Mesendoderm (in vitro differentiated cells): ENCODE measurements at places on chromosomes 7 and 10.
A peak's percentile ranks its signal among the peaks of the same experiment; 100 is the strongest.

DNA sequence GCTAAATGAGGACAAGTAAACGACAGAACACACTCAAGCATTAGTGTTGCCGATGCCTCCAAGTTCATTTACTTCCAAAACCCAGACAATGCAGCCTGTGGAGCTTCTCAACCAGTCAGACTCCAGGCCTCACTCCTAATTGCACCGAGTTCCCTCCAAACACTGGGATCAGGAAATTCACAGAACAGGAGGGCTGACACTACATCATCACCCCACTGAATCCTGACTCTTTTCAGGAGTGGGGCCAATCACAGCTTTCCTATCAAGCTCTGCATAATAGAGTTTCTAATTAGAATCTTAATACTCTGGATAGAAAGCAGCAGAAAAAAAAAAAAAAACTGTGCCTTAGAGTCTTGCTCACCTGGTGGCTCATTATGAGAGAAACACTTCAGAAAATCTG is 103.7 kb downstream of the GLI3 start:
- no peaks in the 10 kb centered on the region for H3K36me3 ChIP-seq
- no peak overlapping the region for H3K4me3 ChIP-seq
- H3K4me1 ChIP-seq = peaks cover 7% of the 10 kb centered on the region
- DNase-seq = no peak
- no peaks in the 10 kb centered on the region for H3K27me3 ChIP-seq
- no peak overlapping the region for H3K27ac ChIP-seq

DNA sequence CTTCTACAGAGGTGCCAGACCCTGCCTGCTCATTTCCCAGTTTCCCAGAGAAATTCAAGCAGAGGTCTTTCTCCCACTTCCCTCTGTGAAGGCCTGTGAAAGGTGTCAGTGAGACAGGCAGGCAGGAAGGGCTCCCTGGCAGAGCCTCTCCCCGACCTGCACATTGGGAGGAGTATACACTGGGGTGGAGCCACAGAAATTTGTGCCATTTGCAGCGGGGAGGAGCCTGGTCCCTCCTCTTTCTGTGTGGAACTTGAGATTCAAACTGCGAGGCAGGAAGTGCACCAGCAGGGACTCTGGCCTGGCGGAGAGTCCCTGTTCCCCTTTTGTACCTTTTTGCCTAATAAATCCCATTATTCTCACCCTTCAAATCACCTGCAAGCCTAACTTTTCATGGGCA is 54.6 kb upstream of the OPN4 start:
- no peaks in the 10 kb centered on the region for H3K27me3 ChIP-seq
- peaks cover 2% of the 10 kb centered on the region for H3K4me1 ChIP-seq
- H3K4me3 ChIP-seq = no peak overlapping the region
- H3K27ac ChIP-seq = no peak overlapping the region
- peak; percentile 84 for DNase-seq

GRCh38 chr7:66145400-66146104 is 30.9 kb downstream of the CRCP start:
- H3K4me1 ChIP-seq = no peaks in the 10 kb centered on the region
- peaks cover 3% of the 10 kb centered on the region for H3K36me3 ChIP-seq
- H3K4me3 ChIP-seq = no peak overlapping the region

DNA sequence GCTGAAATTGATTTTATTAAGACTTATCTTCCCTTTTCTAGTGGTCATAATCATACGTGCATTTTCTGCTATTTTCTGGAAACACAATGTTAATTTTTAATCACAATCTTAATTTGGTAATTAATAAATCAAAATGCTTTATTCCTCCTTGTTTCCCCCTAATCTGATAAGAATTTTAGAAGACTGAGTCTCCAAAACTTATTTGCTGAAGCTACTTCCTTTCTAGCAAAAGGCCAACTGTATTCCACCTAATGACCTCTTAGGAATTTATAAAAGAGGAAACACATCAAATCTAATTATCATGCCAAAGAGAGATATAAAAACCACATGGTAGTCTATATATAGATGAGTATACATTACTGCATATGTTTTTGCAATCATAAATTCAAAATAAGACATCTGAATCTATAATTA is 140.6 kb downstream of the GNAI1 start:
- H3K4me3 ChIP-seq = no peak overlapping the region
- H3K4me1 ChIP-seq = no peaks in the 10 kb centered on the region
- no peaks in the 10 kb centered on the region for H3K36me3 ChIP-seq
- no peaks in the 10 kb centered on the region for H3K27me3 ChIP-seq

- no peaks in the 10 kb centered on the region for H3K27me3 ChIP-seq
- no peaks in the 10 kb centered on the region for H3K36me3 ChIP-seq
- no peak overlapping the region for H3K4me3 ChIP-seq
- DNase-seq = no peak
- no peak overlapping the region for H3K27ac ChIP-seq
Measured at GRCh38 chr7:36010656-36011587, 142.1 kb upstream of the EEPD1 start.

DNA sequence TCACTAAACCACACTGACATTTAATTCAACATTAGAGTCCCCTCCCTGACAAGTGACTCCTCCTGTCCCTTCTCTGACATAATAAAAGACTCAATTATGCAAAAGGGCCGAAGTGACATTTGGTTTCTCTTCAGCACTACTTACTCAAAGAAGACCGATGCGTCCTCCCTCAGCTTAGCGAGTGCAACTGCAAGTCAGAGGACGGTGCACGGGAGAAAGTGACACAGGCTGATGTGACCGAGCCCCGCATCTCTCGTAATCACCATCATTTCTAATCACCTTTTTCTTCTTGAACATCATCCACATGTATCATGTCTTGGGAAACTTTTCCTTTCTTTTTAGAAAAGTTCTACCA is 155.7 kb downstream of the TCERG1L start:
- no peak overlapping the region for H3K4me3 ChIP-seq
- no peaks in the 10 kb centered on the region for H3K36me3 ChIP-seq
- H3K27me3 ChIP-seq = no peaks in the 10 kb centered on the region
- no peaks in the 10 kb centered on the region for H3K4me1 ChIP-seq

DNA sequence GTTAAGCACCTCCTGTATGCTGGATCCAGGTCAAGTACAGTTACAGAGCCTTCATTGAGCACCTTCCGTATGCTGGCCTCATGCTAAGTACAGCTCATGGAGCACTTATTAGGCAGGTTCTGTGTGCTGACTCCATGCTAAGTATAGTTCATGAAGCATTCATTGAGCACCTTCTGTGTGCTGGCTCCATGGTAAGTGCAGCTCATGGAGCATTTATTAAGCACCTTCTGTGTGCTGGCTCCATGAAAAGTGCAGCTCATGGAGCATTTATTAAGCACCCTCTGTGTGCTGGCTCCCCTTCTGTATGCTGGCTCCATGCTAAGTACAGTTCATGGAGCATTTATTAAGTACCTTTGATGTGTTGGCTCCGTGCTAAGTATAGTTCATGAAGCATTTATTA is 30.5 kb downstream of the MMD2 start:
- H3K4me1 ChIP-seq = no peaks in the 10 kb centered on the region
- H3K4me3 ChIP-seq = no peak overlapping the region
- no peaks in the 10 kb centered on the region for H3K27me3 ChIP-seq
- DNase-seq = no peak
- no peaks in the 10 kb centered on the region for H3K36me3 ChIP-seq

DNA sequence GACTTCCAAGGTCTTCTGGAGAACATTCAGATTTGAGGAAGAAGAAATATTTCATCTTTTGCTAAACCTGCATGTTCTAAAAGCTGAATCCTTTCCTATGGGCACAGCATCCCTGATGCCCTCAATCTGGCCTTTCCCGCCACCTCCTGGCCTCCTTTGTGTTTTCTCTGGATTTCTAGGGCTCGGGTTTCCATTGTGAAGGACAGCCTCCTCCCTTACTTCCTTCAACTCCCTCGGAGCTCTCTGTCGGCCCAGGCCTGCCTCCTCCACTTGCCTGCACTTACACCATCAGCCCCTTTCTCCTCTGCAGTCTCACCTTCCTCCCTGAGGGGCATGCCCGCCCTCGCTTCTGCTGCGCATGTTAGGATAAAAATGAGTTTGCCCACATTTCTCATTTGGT is 75.4 kb downstream of the WIPF3 start:
- peak; percentile 76 for DNase-seq
- no peaks in the 10 kb centered on the region for H3K36me3 ChIP-seq
- no peaks in the 10 kb centered on the region for H3K4me1 ChIP-seq
- no peaks in the 10 kb centered on the region for H3K27me3 ChIP-seq
- no peak overlapping the region for H3K4me3 ChIP-seq
- H3K27ac ChIP-seq = no peak overlapping the region

GRCh38 chr7:33196221-33196620 is 66.9 kb downstream of the BBS9 start:
- H3K27me3 ChIP-seq = no peaks in the 10 kb centered on the region
- H3K4me3 ChIP-seq = no peak overlapping the region
- H3K4me1 ChIP-seq = no peaks in the 10 kb centered on the region
- DNase-seq = peak; percentile 61
- no peaks in the 10 kb centered on the region for H3K36me3 ChIP-seq

GRCh38 chr7:2403718-2404648 is 572 bp downstream of the CHST12 start:
- peak; percentile 58 for DNase-seq
- H3K27me3 ChIP-seq = no peaks in the 10 kb centered on the region
- no peaks in the 10 kb centered on the region for H3K4me1 ChIP-seq
- peak overlapping the region; percentile 77 for H3K4me3 ChIP-seq
- no peak overlapping the region for H3K27ac ChIP-seq

- H3K36me3 ChIP-seq = no peaks in the 10 kb centered on the region
- H3K27me3 ChIP-seq = no peaks in the 10 kb centered on the region
- H3K4me1 ChIP-seq = no peaks in the 10 kb centered on the region
- no peak overlapping the region for H3K27ac ChIP-seq
Measured at GRCh38 chr10:91680487-91680886, 47.6 kb upstream of the PPP1R3C start.

DNA sequence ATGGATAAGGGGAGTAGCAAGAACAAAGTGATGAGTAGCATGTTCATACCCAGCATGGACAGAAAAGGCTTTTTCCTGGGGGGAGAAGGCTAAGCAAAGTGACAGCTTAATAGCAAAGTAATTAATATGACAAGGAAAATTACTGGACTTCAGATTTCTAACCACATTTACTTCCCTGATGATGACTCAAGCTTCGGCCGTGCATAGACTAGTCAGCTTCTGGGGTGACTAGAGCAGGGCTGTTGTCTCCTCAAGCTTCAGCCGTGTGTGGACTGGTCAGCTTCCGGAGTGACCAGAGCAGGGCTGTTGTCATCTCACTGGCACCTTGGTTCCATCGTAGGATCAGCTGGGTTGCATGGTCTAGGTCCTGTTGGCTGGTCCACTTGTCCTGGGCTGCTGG is 2.1 kb upstream of the ZNF117 start:
- no peaks in the 10 kb centered on the region for H3K27me3 ChIP-seq
- DNase-seq = no peak
- no peak overlapping the region for H3K4me3 ChIP-seq
- H3K36me3 ChIP-seq = peaks cover 5% of the 10 kb centered on the region
- no peak overlapping the region for H3K27ac ChIP-seq
